ENCODE measurements at places on chromosomes 3 and 15.

DNA sequence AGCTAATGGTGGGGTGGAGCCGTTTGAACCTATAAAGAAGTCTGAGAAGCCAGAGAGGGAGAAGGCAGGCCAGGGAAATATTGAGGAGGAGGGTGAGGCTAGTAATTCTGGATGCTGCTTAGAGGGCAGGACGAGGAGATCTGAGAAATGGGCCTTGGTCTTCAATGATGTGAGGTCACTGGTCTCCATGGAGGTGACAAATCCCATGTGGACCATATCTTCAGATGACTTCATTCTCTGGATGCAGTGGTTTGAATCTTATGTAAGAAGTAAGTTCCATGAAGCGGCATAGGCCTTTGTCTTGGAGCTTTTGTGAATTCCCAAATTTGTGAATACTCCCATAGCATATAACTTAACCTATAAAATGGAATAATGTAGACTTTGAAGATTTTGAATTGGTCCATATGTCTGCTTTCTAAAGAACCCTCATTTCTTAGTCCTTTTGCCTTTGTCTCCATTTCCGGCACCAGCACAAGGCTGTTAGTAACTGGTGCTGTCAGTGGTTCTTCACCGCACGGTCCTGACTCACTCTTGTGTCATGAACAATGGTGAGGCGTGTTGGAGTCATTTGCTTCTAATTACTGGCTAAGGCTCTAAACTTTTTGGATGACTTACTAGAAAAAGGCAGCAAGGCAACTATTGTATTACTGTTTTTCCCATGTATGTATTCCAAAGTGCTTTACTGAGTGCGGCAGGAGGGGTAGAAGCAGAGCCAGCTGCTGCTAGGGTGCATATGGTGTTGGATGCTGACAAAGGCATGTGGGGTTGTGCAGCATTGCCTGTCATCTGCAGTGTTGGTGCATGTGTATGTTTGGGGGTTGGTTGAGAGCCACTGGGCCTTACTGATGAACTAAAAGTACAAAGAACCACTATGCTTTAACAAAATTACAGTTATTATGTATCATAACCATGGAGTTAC is 279.3 kb upstream of the C2CD4B start:
- H3K4me1 ChIP-seq, result no peaks in the 10 kb centered on the region
- no peaks in the 10 kb centered on the region for H3K27me3 ChIP-seq
- H3K27ac ChIP-seq, result no peak overlapping the region
- no peak for DNase-seq
- H3K36me3 ChIP-seq, result no peaks in the 10 kb centered on the region
- no peak overlapping the region for H3K4me3 ChIP-seq

DNA sequence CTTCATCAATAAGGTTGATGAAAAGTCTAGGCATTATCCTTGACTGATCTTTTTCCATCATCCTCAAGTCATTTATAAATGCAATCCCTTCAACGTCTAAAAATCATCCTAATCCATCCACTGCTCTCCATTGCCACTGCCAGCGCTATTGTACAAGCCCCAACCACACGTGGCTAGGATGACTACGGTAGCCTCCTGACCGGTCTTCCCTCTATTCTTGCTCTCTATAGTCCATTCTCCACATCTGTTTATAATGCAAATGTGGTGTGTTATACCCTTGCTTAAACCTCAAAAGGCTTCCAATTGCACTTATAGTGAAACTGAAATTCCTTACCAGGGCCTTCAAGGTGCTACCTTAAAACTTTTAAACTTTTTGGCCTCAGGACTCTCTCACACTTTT is 410.6 kb upstream of the ADAMTS9 start:
- no peaks in the 10 kb centered on the region for H3K27me3 ChIP-seq
- H3K4me3 ChIP-seq, result no peak overlapping the region
- no peak for DNase-seq
- H3K36me3 ChIP-seq, result no peaks in the 10 kb centered on the region

GRCh38 chr15:98451236-98451635 is 197.1 kb upstream of the IGF1R start:
- no peaks in the 10 kb centered on the region for H3K4me1 ChIP-seq
- DNase-seq, result no peak
- H3K36me3 ChIP-seq, result no peaks in the 10 kb centered on the region
- H3K4me3 ChIP-seq, result no peak overlapping the region
- no peak overlapping the region for H3K27ac ChIP-seq
- no peaks in the 10 kb centered on the region for H3K27me3 ChIP-seq

- H3K4me1 ChIP-seq, result no peaks in the 10 kb centered on the region
- peaks cover 18% of the 10 kb centered on the region for H3K27me3 ChIP-seq
- no peaks in the 10 kb centered on the region for H3K36me3 ChIP-seq
- DNase-seq, result no peak
- H3K4me3 ChIP-seq, result no peak overlapping the region
- no peak overlapping the region for H3K27ac ChIP-seq
Measured at GRCh38 chr3:124919756-124920155, 14.8 kb downstream of the MUC13 start.

DNA sequence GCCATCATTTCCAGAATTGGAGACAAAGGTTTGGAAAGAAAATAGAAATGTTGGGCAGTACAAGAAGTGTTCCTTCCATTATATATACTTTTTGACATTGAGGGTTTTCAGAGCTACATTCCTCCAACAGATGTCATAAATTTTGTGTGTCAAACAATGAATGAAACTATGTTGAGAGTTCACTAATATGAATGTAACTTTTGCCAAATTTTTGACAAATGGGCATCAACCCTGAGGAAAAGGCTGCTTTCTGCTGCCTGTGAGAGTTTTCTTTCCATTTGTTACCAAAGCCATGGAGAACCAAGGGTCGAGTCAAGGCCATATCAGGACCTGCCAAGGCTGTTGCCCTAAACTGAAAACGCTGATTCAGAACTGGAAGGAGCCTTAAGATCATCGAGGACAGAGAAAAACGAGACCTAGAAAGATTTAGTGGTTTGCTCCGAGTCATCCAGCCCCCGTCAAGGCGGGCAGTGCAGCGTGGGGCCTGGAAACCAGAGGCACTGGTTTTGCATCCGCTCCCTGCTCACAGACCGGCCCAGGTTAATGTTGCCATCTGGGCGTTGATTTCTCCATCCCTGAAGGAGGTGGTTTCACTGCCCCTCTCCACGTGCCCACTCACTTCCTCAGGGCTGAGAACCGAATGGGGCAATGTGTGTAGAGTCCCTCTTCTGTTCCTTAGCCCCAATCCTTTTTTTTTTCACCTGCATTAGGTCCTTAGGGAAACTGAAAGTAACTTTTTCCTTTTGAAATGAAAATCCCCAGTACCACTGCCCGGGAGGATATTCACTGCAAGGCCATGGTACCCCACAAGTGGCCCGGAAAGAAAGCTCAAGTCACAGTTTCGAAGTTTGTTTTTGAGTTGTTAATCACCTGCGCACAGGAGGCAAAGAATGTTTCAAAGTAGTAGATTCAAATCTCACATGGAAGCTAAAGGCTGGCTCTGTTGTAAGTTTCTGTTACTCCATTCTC is 32.8 kb downstream of the TPM1 start:
- no peak for DNase-seq
- no peaks in the 10 kb centered on the region for H3K27me3 ChIP-seq
- no peak overlapping the region for H3K4me3 ChIP-seq
- no peaks in the 10 kb centered on the region for H3K4me1 ChIP-seq

DNA sequence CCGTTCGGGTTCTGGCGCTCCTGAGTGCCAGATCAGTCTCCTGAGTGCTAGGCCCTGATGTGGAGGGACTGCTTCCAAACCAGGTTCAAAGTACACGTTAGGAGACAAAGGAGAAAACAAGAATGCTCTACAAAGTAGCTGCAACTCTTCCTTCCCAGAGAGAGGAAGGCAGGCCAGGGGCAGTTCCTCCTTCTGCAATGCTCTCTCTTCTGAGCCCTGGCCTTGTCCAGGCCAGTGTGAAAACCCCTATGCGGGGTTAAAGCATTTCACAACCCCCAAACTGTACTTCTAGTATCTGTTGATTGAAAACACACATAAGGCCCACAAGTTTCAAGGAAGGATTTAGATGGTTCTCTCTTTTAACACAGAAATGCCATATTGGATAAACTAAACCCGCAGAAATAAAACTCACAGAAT is 9.7 kb upstream of the CALML4 start:
- DNase-seq, result no peak
- no peaks in the 10 kb centered on the region for H3K27me3 ChIP-seq
- no peak overlapping the region for H3K4me3 ChIP-seq
- H3K4me1 ChIP-seq, result no peaks in the 10 kb centered on the region
- H3K27ac ChIP-seq, result no peak overlapping the region

- H3K27ac ChIP-seq, result no peak overlapping the region
- peak overlapping the region; percentile 86 for H3K4me3 ChIP-seq
- no peaks in the 10 kb centered on the region for H3K27me3 ChIP-seq
- no peaks in the 10 kb centered on the region for H3K36me3 ChIP-seq
- DNase-seq, result peak; percentile 77
Measured at GRCh38 chr15:73964736-73965093, 27.4 kb downstream of the STOML1 start.

GRCh38 chr3:49273825-49274532 is 3.1 kb downstream of the C3orf62 start:
- no peaks in the 10 kb centered on the region for H3K27me3 ChIP-seq
- no peak overlapping the region for H3K27ac ChIP-seq
- H3K4me3 ChIP-seq, result no peak overlapping the region
- H3K36me3 ChIP-seq, result peaks cover 6% of the 10 kb centered on the region

DNA sequence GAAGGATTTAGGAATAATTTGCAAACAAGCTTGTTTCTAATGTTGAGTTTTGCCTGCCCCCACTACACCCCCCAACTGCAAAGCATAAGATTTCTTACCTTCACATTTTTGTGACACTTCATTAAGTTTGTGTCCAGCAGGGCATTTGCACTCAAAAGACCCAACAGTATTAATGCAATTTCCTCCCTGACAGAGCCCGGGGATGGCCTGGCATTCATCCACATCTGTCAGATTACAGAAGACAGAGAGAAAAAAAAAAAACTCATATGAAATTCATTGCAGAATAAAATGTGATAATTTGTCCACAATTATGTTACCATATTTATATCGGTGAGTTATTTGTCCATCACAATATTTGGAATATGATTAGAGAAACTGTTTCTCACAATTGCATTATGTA is 111.5 kb downstream of the FBN1 start:
- no peak for DNase-seq
- no peaks in the 10 kb centered on the region for H3K4me1 ChIP-seq
- no peaks in the 10 kb centered on the region for H3K36me3 ChIP-seq
- H3K27me3 ChIP-seq, result no peaks in the 10 kb centered on the region
- no peak overlapping the region for H3K4me3 ChIP-seq

DNA sequence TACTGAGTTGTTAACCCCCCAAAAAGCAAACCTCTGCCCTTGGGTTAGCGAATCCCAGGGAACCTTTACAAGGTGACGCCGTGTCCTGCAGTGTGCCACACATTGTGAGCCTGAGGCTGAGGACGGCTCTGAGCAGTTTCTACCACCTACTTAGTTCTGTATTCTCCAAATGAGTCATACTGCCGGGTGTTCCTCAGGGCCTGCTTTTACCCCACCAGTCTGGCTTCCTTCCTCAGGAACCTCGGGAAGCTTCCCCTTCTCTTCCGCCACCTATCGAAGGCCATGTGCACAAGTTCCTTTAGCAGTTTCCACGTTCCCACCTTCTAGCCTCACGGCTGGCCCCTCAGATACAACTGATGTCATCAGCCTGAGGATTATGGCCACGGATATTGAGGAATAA is 384.0 kb upstream of the TPM1 start:
- DNase-seq, result no peak
- no peaks in the 10 kb centered on the region for H3K36me3 ChIP-seq
- H3K27me3 ChIP-seq, result peaks cover 5% of the 10 kb centered on the region
- no peak overlapping the region for H3K27ac ChIP-seq

- no peak for DNase-seq
- H3K4me3 ChIP-seq, result no peak overlapping the region
- no peaks in the 10 kb centered on the region for H3K27me3 ChIP-seq
- no peak overlapping the region for H3K27ac ChIP-seq
Measured at GRCh38 chr3:157294953-157295352, 135.0 kb upstream of the CCNL1 start.

DNA sequence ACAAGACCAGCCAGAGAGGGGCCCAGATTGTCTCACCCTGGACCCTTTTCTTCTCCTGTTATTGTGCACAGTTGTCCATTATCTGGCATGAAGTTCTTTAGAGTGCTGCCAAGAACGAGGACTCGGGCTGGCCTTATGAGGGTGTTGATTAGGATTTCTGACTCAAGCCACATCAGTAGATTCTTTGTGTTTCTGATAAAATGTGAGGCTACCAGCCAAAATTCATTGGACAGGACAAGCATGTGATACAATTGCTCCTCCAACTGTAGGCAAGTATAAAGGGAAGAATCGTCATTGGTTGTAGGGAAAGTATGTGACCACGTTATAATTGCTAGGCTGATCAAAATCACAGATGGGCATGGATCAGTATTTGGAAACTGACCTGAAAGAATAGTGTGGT is 99.2 kb upstream of the TMC3 start:
- peaks cover 7% of the 10 kb centered on the region for H3K27me3 ChIP-seq
- DNase-seq, result no peak
- H3K4me1 ChIP-seq, result no peaks in the 10 kb centered on the region
- no peaks in the 10 kb centered on the region for H3K36me3 ChIP-seq
- no peak overlapping the region for H3K4me3 ChIP-seq

GRCh38 chr3:109188741-109189140 is 52.2 kb downstream of the C3orf85 start:
- no peaks in the 10 kb centered on the region for H3K27me3 ChIP-seq
- H3K4me3 ChIP-seq, result no peak overlapping the region
- H3K36me3 ChIP-seq, result no peaks in the 10 kb centered on the region
- no peaks in the 10 kb centered on the region for H3K4me1 ChIP-seq
- DNase-seq, result no peak
- H3K27ac ChIP-seq, result no peak overlapping the region

DNA sequence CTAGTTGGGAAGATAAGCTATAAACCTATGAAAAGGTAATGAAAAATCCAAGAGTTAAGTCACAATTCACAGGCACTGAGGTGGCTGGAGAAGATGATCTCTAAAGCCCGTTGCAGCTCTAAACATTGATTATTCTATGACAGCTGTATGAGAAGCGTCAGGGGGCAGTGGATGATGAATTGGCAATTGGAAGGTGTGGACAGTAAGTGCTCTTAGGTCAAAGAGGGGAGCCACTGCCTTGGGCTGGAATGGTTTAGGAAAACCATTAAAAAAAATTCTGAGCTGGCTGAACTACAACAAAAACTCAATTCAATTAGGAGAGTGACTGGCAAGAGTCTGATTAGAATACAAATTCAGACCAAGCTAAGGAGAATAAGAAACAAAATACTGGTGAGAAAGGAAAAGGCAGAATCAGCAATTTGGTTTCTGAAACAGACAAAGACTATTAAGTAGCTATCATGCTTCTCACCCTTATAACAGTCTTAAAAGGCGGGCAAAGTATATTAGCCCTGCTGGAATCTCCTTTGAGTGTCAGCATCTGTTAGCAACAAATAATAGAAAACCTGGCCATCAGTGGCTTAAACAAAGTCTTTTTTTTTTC is 8.8 kb upstream of the NMD3 start:
- H3K27me3 ChIP-seq, result peaks cover 4% of the 10 kb centered on the region
- no peaks in the 10 kb centered on the region for H3K4me1 ChIP-seq
- H3K4me3 ChIP-seq, result no peak overlapping the region
- H3K36me3 ChIP-seq, result no peaks in the 10 kb centered on the region
- no peak for DNase-seq
- H3K27ac ChIP-seq, result no peak overlapping the region

- peaks cover 17% of the 10 kb centered on the region for H3K4me1 ChIP-seq
- peaks cover 31% of the 10 kb centered on the region for H3K36me3 ChIP-seq
- peak overlapping the region; percentile 97 for H3K27ac ChIP-seq
- peak; percentile 62 for DNase-seq
Measured at GRCh38 chr3:15097891-15098290, 1.1 kb downstream of the RBSN start.
